NCI-H69 (cell line): ENCODE measurements at places on chromosomes 5 and 9.

DNA sequence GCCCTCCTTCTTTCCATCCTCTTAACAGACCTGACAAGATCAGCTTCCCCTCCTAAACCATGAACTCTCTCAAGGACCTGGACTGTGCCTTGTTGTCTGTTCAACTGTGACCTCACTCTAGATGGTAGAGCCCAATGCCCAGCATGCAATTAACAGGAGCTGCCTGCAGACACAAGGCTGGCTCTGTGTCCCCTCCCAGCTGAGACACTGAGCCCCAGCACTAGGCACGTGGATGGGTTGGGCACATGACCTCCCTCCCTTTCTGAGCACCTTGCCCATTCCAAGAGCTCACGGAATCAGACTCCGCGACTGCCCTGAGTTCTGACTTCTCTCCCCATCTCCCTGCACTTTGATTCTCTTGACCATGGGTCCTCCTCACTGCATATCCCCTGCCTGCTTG lies 93.5 kb upstream of the LRRTM2 start:
- peak; percentile 71 for DNase-seq

- DNase-seq, result no peak
These were observed 39.9 kb downstream of the SLIT3 start for GRCh38 chr5:169260896-169261569.

DNA sequence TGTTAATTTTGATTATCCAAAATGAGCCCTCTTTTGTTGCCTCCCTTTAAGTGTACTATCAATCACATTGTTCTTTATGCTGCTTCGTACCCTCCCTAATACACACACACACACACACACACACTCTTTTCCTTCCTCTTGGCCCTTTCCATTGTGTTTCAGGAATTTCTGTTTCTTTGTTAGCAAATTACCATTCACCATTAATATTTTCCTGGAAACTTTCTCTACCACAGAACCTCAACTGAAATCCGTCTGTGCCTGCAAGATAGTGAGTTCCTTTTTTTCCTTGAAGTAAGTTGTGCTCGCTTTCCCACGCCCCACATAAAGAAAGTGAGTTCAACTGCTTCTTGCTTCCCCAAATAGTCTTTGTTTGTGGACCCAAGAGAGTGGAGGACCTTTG lies 61.8 kb downstream of the SMIM15 start:
- no peak for DNase-seq

GRCh38 chr5:96088706-96089498 lies 127.3 kb upstream of the ELL2 start:
- peak; percentile 54 for DNase-seq

GRCh38 chr9:18786911-18787650 lies 245.9 kb downstream of the SAXO1 start:
- no peak for DNase-seq

DNA sequence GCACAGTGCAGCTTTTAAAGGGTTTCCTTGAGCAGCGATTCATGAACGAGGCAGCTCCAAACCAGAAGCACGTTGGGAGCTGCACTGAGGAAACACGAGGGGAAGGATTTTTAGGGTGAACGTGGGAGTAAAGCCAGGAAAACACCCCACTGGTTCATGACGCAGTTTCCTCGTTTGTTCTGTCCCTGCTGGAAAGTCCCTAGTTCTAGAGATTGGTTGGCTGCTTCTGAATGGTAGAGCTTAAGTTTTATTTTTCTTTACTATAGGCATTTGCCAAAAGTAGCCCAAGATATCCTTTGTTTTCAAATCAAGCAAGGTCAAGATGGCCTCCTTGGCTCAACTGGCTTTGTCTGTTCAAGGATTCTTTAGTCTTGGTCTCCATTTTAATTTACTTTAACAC lies 116.5 kb upstream of the CACNA1B start:
- DNase-seq, result no peak

DNA sequence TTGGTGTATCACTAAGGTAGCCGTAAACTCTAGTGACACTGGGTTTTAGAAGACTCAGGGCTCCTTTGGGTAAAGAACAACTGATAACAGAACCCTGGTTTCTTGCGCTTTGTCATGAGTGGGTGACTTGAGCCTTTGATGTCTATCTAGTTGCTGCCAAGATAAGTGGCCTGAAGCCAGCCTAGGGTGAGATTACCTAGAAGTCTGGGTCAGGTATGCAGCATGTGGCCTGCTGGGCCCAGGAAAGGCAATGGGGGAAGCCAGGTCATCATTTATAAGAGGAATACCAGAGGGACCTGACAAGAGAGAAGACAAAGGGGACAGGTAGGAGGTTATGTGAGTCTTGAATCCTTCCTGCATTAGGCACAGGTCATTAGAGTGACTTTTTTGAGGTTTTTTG lies 23.2 kb upstream of the GARNL3 start:
- DNase-seq, result no peak

- no peak for DNase-seq
These were observed 23.6 kb downstream of the ZFP62 start for GRCh38 chr5:180837478-180837877.

GRCh38 chr5:125603321-125603720 lies 819.9 kb upstream of the GRAMD2B start:
- DNase-seq, result no peak

GRCh38 chr5:13572163-13572562 lies 372.3 kb downstream of the DNAH5 start:
- no peak for DNase-seq

GRCh38 chr5:42924226-42924625 lies 112.5 kb upstream of the SELENOP start:
- DNase-seq, result no peak

DNA sequence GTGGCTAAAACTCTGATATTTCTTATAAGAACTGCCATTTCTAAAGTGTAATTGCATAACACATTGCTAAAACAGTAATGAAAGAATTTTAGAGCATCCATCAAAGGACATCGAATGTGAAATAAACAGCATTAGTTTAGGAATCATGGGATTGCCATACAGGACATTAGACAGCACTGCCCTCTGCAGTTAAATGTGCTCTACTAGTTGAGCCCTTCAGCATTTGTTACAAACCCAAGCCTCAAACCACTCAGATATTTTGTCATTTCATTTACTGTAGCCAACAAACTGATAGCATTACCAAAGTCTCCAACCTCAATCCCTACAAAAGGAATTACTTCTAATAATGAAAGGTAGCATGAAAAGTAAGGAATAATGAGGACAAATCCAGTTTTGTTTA lies 116.8 kb upstream of the COX7C start:
- peak; percentile 43 for DNase-seq

- peak; percentile 26 for DNase-seq
These were observed 329.6 kb downstream of the ADAMTS6 start for GRCh38 chr5:65152131-65152530.

DNA sequence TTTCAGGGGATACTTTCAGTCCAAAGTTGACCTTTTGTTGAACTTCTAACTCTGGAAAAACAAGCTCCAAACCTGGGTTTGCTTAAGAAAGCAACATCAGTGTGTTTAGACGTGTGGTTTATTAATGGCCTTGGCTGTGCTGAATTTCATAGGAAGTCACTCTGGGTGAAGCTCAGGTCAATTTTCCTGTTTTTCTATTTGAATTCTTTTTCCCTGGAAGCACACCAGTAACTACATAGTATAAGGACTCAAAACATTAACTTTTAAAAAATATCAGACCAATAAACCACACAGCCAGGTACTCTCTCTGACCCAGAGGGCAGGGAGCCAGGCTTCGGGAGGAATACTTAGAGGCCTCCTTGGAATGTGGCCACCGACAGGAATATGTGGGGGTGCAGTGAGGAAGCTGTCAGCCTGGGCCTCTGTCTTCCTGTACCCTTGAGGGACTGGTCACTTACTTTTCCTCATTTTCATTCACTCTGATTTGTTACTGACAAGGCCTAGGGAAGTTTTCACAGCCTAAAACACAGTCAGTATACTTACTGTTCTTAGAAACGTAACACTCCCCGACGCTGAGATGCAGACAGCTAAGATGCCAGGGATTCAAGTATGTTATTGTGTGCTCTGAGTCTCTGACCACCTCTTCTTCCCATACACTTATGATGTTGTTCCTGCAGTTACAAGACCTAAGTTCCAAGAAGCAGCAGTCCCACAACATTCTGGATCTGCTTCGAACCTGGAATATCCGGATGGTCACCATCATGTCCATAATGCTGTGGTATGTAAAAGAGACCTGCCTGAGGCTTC lies 18.9 kb downstream of the SLC22A5 start:
- no peak for DNase-seq

- no peak for DNase-seq
These were observed 28.3 kb downstream of the BARHL1 start for GRCh38 chr9:132610661-132611060.

- no peak for DNase-seq
These were observed 243.0 kb upstream of the CDH18 start for GRCh38 chr5:20231040-20231439.

GRCh38 chr9:128159784-128160602 lies at the start of gene BBLN:
Gene BBLN, plus strand, starts transcription at chr9:128160265. Its CDS starts 143 bp downstream, at chr9:128160408.
- peak; percentile 97 for DNase-seq

- DNase-seq, result no peak
These were observed 139.1 kb downstream of the ELAVL2 start for GRCh38 chr9:23686896-23687295.

GRCh38 chr5:154288145-154288544 lies 97.6 kb downstream of the GALNT10 start:
- DNase-seq, result no peak

- peak; percentile 43 for DNase-seq
These were observed 140.4 kb downstream of the ESM1 start for GRCh38 chr5:54844905-54845566.

- no peak for DNase-seq
These were observed 121.0 kb downstream of the NREP start for GRCh38 chr5:111635916-111636570.

- no peak for DNase-seq
These were observed 495.5 kb downstream of the ACTL7B start for GRCh38 chr9:108360304-108360703.

- DNase-seq, result no peak
These were observed 38.9 kb upstream of the SLC25A51 start for GRCh38 chr9:37942621-37943344.

DNA sequence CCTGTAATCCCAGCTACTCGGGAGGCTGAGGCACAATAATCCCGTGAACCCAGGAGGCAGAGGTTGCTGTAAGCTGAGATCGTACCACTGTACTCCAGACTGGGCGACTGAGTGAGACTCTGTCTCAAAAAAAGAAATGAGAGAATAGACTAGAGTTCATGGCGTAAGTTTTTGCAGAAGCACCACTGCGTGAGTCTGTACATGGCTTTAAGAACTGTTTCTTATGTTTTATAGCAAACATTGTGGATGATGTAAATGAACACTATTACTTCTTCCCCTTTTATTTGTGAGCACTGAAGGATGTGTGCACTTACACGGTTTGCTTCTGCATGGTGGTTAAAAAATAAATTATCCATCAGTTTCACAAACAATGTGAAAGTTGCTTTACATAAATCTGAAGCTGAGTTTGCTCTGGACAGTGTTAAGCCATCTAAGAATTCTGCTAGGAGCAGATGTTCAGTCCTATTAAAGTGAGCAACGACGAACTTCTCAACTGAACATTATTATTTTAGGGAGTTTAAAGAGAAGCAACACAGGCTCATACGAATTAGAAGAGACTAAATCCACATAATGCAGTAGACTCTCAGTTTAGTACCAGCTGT lies 52.5 kb downstream of the ZFAND5 start:
- no peak for DNase-seq

DNA sequence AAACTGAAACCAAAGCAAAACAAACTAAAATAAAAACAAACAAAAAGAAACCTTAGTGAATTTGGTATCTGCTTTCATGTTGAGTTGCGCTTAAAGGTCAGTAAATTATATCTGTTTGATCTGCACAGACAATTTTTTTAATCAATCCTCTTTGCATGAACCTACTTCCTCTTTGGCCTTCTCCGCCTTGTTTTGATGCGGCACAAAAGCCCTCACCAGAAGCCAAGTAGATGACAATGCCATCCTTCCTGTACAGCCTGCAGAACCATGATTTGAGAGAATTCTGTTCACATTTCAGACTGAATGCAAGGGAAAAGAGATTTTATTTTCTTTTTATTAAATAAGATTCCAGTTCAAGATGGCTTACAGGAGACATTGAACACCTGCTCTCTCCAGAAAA lies 473.6 kb upstream of the FTMT start:
- peak; percentile 48 for DNase-seq

DNA sequence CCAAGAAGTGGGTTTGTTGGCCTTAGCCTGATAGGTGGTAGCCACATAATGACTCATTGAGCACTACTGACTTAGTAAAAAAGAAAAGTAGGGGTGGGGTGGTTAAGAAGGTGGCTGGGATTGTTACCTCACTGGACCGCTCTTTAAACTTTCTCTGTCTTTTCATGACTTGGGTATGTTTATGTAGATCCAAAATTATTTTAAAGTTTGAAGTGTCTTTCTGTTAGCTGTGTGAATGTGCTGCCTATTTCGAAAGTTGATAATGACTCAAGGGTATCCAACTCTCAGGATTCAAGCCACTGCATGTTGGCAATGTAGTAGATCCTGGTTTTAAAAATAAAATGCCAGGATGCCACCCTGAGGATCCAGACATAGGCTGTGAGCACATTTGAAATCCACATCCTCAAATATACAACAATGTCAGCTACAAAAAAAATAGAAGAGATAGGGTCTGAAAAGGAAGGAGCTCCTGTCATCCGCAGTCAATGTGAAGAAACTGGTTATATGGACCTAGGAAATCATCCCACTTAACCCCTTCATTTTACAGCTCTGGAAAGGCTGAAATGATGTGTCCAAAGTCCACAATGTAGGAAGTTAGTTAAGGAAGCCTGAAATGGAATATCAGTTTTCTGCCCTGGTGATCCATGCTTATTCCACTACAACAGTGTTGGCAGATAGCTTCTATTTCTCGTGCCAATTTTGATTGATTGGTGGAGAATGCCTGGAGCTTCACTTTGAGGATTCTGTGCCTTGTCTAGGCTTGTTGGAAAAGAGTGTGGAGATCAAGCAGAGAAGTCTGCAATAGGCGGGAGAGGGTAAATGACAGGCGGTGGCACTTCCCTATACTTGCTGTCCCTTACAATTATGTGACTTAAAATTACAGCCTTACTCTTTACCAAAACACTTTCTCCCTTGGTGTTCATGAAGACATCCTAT lies 23.4 kb downstream of the ZNF462 start:
- no peak for DNase-seq

DNA sequence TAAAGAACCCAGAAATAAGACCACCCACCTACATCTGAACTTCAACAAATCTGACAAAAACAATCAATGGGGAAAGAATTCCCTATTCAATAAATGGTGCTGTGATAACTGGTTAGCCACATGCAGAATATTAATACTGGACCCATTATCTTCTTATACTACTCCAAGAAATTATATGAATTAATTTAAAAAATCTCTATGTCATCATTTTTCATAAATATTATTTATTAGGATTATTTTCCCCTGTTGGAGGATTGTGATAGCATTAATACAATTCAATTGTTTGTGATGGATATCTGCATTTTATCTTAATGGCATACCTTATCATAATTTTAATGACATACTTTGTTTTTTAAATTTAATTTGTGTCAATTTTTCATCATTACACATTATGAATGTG lies 682.2 kb upstream of the CTNND2 start:
- no peak for DNase-seq
